CD4-positive, alpha-beta T cell treated with Interleukin-17A for 4 hours (primary cell): ENCODE measurements at places on chromosomes 6 and 20.

GRCh38 chr6:25971187-25971821, 8.7 kb downstream of the TRIM38 start:
- no peak for DNase-seq

DNA sequence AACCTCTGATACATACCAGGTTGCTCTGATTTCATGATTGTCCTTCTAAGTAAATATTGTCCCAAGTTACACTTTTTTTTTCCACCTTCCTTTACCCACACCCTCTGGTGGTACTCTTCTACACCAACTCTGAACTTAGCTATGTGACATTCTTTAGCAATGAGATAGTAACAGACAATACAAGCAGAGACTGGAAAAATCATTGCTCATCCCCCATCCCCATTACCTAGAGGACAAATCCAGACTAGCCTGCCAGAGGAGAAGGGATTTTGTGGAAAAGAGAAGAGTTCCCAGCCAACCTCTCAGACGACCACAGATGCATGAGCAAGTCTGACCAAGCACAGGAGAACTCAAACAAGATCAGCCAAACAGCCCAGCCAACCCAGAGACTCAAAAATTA, 32.8 kb upstream of the TFAP2B start:
- no peak for DNase-seq

GRCh38 chr6:43308101-43308989, at the start of gene CRIP3:
TSS of gene CRIP3 (minus strand) at chr6:43308826. CDS start at chr6:43308792, 34 bp downstream.
- DNase-seq, result peak; percentile 74

GRCh38 chr20:19807191-19807945, 49.3 kb downstream of the RIN2 start:
- DNase-seq, result no peak
